ENCODE measurements at places on chromosomes 4 and X.
A peak's percentile ranks its signal among the peaks of the same experiment; 100 is the strongest.

- DNase-seq: no peak
Observed at GRCh38 chrX:51759055-51759839, 16.0 kb downstream of the GSPT2 start.

DNA sequence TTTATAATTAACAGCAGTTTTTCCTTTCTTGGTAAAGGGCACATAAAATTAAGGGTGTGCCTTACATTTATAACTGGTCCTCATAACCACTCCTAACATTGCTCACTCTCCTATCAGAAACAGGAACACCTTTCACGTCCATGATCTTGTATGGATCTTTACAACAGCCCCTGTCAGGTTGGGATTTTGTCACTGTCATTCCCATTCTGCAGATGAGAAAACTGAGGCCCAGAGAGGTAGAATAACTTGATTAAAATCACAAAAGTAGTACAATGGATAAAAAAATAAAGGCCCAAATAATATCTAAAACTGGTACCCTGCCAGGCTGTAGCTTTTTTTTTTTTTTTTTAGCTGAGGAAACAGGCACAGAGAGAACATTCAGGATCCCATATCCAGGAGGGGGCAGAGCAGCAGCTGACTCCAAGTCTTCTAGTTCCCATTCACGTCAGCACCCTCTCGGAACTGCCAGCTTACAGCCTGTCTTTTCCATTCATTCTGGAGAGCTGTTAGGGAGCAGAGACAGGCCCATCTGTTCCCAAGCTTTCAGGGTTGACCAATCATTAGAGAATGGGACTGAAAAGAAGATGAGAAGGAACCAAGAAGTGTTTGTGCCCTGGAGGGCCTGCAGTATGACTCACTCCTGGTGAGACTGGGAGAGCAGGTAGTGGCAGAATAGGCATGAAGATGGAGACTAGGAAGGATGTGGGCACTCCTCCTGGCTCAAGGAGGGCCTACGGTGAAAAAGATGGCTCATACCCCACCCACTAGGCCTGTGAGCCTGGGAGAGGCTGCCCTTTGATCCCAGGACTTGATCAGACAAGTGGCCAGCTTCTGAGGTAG, 7.3 kb downstream of the SUV39H1 start:
- DNase-seq: no peak

DNA sequence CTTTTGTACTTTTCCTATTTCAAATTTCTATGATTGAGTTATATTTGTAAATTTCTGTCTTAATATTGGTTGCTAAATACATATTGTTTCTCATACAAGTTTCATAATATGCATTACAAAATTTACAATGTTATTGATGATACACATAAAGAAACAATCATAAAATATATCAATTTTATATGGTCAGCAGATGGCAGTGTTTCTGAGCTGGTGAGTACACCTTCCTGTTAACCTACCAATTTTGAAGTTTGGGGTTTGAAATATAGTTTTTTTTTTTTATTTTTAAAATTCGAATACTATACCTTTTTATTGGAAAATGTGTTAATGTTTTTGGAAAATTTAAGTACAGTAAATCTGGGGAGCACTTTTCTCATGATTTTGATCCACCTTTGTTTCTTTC, 1953.1 kb upstream of the ADGRL3 start:
- DNase-seq: no peak

GRCh38 chrX:63513825-63514568, 162.9 kb upstream of the SPIN4 start:
- DNase-seq: no peak

GRCh38 chrX:74779175-74779574, 146.1 kb downstream of the NEXMIF start:
- no peak for DNase-seq

DNA sequence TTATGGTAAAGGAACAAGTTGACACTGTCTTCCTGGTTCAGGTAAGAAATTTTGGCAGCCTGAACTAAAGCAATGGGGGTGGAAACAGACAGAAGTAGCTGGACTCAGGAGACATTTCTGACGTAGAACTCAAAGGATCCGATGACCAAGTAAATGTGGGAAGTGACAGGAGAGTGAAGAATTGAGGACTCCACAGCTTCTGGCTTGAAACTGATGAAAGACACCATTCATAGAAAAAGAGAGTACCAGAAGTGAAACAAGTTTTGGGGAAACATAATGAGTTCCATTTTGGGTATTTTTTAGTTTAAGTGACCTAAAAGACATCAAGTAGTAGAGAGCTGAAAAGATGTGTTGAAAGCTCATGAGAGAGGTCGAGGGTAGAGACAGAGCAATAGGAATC, 5.7 kb downstream of the FAM120C start:
- DNase-seq: no peak

GRCh38 chr4:8073206-8073863, 85.3 kb downstream of the ABLIM2 start:
- no peak for DNase-seq

DNA sequence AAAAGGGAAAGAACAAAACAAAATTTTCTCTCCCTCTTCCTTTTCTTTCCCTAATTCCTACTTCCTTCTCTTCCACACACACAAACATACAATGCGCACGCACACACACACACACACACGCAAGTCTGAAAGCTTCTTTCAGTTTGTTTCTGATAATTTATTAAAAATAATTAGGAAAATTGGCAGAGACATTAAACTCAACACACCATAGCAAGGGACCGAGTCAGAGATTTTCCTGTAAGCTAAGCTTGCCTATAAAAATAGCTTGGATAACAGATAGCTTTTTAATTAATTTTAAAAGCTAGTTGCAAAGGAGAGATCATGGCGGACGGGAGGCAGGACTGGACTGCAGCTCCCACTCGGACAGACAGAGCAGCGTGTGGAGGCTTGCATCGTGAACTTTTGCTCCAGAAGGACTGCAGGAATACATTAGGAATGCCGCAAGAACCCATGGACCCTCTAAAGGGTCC, 92.6 kb upstream of the MAPK10 start:
- DNase-seq: no peak

DNA sequence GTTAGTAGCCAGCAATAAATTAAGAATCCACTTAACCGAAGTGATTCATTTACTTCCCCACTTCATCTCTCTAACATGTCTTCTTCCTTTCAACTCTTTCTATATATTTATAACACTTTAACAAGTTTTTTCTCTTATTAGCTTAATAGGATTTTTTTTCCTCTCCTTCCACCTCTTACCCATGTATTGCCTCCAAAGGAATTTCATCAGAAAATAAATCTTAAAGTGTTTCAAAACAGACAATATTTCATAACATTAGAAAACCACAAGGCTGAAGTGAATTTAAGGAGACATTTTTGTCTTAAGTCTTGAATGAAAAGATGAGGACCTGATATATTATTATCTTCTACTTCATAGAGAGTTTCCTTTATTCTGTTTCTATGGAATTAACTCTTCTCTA, 101.5 kb downstream of the PDGFC start:
- DNase-seq: no peak

DNA sequence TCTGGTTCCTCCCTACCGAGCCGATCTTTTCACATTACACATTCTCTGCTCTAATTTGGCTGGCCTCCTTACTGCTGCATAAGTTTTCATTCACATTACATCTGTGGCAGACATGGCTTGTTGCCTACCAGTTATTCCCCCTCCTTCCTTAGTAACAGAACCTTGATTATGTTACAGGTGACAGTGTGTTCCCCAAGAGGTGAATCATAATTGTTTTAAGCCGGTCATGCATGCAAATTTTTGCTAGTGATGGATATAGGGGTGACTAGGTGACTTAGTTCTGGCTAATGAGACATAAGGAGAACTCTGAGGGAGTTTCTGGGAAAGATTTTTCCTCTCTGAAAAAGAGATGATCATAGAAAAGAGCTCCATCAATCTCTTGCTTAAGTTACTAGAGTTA, 8.4 kb upstream of the LAMP2 start:
- DNase-seq: no peak

DNA sequence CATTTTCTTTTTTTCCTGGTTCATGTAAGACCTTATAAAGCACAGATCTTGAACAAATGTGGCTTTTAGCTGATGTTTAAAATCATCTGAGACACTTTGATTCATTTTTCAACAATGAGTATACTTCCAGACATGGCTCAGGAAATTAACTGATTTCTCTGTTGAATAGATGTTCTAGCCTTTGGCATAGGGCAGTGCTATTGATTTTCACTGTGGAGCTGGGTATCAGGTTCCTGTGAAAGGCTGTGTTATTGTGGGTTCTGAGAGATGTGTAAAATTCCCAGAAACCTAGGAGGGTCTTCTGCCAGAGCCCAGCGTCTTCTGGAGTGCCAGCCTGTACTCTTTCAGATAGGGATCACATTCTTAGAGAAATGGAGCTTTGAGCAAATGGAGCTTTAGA, 278.9 kb downstream of the EPHA5 start:
- DNase-seq: no peak

DNA sequence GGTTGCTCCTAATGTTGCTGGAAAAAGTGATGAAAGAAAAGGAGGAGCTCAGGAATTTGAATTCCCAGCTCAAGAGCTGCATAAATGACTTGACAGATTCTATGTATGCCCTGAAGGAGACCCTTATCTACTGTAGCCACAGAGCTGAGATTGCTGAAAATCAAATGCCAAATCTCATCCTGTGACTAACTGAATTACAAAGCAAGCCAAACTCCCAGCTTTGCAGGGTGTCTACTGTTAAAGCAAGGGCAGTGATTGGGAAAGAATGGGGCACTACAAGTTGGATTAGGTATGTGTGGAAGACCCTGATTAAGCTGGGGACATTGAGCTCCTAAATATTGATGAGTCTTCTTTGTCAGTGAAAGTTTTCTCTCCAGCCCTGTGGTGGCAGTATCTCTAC, 20.8 kb upstream of the SMIM9 start:
- no peak for DNase-seq

- no peak for DNase-seq
Observed at GRCh38 chrX:87310780-87311179, 206.8 kb upstream of the KLHL4 start.

DNA sequence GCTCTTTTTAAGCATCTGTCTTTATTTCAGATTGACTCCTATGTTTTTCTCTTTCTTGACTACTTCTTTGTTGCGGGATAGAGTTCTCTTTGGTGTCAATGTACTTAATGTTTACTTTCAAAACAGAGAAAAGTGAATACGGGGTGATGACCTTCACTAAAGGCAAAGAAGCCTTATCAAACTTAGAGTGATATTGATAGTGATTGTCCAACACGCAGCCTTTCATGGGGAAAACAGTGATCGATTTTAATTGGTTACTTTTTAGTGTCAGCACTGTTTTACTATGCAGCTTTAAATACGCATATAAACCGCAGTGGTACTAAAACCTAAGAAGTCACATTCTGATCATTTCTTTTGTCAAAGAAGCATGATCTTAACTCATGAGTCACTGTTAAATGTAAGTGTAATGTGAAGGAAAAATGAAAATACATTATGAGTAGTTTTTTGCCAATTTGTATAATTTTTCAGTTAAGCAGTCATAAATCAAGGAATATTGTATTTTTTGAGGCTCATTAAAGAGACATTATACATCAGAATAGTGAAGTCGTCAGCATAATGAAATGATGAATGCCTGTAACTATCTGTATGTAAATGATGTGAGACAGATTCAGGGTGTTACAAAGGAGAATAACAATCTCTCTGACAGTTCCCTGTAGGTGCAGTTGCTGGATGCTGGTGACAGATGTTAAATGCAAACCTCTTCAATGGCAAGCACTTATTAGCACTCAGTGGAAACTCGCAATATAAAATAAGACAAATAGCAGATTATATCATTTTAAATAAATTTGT, 2082.8 kb upstream of the TENM3 start:
- DNase-seq: no peak

GRCh38 chr4:20037745-20038144, 214.0 kb upstream of the SLIT2 start:
- no peak for DNase-seq

GRCh38 chr4:87838890-87839591, 6.3 kb downstream of the MEPE start:
- peak; percentile 30 for DNase-seq

GRCh38 chr4:185004562-185005218, 13.6 kb upstream of the HELT start:
- DNase-seq: no peak

- no peak for DNase-seq
Observed at GRCh38 chrX:147779173-147779572, 132.5 kb upstream of the FMR1 start.

- DNase-seq: no peak
Observed at GRCh38 chrX:137926090-137926489, 360.2 kb downstream of the ZIC3 start.

DNA sequence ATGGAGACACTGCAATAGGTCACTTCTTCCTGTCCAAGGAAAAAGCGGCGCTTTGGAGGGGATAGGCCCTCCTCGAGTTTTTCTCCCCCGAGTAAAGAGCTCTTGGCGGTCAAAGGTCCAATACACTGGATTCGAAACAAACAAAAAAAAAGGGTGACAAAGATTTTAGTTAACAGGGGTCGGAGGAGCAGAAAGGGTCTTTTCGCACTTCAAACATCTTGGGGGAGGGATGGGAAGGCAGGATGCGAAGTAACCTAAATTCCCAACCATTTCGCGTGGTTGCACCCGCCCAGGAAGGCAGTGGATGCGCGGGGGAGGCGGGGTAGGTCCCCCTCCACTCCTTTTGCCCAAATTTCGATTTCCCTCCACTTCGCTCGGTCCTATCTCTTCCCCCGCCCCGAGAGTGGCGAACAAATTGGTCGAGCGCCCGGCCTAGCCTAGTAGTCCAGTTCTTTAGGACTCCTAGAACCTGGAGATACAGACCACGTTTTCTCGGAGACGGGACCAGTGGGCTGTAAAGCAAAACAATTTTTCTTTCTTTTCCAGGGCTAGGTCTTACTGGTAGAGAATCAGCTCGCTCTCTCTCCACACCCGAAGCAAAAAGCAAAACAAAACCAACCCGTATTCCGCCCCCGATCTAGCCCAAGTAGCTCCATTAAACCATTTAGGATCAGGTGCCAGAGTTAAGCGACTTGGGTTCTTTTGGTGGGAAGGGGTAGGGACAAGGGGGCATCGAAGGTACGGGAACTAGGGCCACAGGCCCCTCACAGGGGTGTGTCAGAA, 2.0 kb upstream of the STAG2 start:
- DNase-seq: peak; percentile 15

Measured in germinal center (tissue), 1 donor.